ENCODE measurements at places on chromosomes 6 and 20.

DNA sequence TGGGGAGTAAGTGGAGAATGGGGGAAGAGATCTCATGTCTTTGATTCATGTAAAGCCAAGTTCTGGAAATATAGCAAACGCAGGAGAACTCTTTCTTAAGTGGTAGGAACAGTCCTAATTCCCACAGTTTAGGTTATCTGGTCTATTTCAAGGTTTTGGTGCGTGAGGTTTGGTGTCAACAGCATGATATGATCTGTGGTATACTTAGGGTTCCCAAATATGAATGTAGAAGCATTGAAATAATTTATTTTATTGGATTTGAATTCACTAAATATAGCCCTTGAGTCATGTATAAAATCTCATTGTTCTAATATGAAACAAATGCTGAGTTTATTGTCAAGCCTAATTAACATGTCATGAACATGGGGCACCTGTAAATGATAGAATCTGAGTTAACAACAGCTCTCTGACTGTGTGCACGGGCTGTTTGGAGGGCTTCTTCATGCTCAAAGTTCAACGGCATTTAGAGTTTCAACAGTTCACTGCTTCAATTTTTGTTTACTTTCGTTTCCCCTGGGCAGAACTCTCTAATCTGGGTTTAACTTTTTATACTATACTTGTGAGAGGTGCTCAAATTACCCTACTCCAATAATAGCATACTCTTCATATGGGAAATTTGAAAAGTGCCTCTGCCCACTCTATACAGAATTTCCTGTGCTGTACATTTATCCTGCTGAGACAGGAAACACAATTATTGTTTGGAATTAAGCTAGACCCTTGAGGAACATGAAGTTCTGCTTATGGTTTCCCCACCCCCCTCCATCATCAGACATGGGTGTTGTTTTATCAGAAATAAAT lies 236.3 kb upstream of the ZNF217 start:
- DNase-seq = peak; percentile 39

DNA sequence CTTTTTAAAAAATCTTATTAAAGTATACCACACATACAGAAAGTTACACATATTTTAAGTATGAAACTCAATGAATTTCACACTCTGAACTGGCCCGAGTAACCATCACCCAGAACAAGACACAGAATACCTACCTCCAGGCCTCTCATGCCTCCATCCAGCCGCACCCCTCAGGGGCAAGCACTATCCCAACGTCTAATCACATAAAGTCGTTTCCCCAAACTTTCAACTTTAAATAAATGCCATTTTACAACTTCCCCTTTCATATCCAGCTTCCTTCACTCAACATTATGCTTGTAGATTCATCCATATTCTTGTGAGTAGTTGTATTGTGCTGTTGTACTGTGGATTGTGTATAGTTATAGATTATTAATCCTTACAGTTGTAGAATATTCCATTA lies 539.1 kb downstream of the CD83 start:
- DNase-seq = no peak

GRCh38 chr6:31711233-31711632 lies 3.9 kb upstream of the LY6G6D start:
- no peak for DNase-seq

- DNase-seq = no peak
These were observed 242.2 kb downstream of the CDH26 start for GRCh38 chr20:60200305-60200918.

GRCh38 chr6:38271081-38271480 lies 368.6 kb downstream of the BTBD9 start:
- DNase-seq = peak; percentile 5

- peak; percentile 6 for DNase-seq
These were observed 297.4 kb downstream of the QKI start for GRCh38 chr6:163711615-163712565.

- peak; percentile 75 for DNase-seq
These were observed 38.5 kb downstream of the SOD2 start for GRCh38 chr6:159654483-159655098.

DNA sequence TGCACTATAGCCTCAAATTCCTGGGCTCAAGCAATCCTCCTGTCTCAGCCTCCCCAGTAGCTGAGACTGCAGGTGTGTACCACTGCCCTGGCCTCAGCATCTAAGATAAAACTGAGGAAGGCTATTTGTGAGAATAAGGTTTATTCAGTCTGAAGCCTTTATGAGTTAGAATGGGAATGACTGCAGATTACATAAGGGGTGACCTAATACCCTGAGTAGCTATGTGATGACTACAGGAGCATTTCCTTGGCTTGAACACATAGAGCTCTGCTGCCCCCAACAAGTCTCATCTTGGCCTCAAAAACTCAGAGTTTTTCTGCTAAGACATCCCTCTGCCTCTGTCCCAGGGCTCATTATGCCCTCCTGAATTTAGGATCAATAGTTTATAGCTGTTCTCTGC lies 7.6 kb downstream of the GSS start:
- no peak for DNase-seq

DNA sequence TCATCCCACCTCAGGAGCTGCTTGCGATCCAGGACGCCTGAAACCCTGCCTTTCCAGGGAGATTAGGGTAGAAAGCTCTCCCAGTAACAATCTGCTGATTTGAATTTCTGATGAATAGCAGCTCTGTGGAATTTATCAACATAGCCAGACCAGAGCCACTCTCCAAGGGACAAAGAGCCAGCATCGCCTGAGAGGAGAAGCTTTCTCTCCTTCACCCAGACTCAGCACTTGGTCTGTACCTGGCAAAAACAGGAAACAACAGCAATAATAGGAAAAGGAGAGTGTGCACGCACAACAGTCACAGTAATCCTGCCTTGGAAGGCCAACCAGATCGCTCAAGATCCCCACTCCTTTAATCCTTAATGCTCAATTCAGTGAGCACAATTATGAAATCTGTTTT lies 22.3 kb upstream of the ROS1 start:
- no peak for DNase-seq

GRCh38 chr6:31416394-31417014 lies 13.1 kb downstream of the MICA start:
- DNase-seq = no peak

- no peak for DNase-seq
These were observed at the start of gene TREM1 for GRCh38 chr6:41286544-41287346. TSS of gene TREM1 (minus strand) at chr6:41286682. CDS start at chr6:41286655, 27 bp downstream.

GRCh38 chr20:45449528-45449927 lies 20.0 kb upstream of the WFDC2 start:
- DNase-seq = no peak

DNA sequence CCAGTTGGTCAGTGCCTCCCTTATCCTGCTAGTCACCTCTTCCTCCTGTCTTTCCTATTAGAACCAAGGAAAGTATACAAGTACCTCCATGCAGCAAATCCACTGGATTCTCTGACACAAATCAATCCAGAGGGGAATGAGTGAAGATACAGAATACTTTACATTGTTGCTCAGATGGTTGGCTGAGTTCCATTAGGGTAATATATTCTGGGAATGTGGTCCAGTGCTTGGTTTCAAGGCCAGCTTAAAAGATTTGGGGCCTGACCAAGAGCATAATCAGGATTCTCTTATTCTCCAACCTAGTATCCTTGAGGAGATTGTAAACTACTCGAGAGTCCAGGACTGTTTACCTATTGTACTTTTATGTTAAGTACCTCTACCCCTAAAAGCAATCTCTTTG lies 23.0 kb downstream of the CARMIL1 start:
- no peak for DNase-seq

GRCh38 chr20:53865901-53866793 lies 204.2 kb downstream of the BCAS1 start:
- DNase-seq = peak; percentile 54

DNA sequence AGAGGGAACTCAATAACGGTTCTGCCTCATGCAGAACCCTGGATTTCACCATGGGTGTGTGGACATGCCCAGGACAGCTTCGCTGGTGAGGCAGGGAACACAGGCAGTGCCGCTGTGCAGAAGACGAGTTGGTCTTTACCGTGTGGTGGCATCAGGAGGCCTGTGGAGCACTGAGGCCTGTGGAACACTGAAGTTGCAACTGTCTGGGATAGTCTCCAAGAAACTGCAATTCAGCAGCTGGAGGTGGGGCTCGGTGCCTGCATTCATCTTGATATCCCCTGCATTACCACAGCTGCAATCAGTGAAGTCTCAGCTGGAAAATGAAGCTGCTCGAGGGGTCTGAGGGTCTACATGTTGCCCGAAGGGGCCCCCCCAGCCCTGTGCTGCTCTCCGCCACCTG lies 202.4 kb upstream of the CDH4 start:
- DNase-seq = no peak

DNA sequence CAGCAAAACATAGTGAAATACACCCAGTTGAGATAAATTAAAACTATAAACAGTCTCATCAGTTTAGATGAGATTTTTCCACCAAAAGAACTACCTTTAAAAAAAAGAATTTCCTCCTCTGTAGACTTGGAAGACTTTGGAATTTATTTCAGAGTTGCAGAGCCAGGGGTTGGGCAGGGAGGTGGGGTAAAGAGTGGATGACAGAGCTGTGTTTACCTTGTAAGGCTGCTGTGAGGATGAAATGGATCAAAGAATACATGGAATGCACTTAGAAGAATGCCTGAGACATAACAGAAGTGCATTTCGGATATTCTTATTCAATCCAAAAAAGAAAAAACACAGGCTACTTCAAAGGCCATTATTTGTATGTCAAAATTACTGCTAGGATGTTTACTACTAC lies 6.4 kb upstream of the LY86 start:
- no peak for DNase-seq

GRCh38 chr6:134631398-134631924 lies 313.5 kb upstream of the SGK1 start:
- no peak for DNase-seq

- no peak for DNase-seq
These were observed 74.1 kb downstream of the NINL start for GRCh38 chr20:25511183-25511582.

GRCh38 chr20:34874094-34874654 lies 1.5 kb upstream of the GGT7 start:
- peak; percentile 95 for DNase-seq

DNA sequence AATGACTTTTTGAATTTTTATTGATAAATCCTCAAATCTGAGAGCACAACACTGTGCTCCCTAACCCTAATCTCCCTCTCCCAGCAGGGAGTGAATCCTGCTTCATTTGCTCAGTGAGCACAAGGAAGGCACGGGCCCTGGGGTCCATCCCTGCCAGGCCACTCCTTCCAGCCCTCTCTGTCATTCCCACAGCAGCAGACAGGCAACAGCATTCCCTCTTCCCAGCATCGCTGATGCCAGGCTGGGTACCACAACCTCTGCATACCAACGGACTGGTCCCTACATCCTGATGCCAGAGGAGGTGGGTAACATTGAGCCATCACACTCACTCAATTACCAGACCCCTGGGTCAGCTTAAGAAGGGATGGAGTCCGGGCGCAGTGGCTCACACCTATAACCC lies 34.2 kb downstream of the MRPL14 start:
- no peak for DNase-seq

- no peak for DNase-seq
These were observed 125.8 kb downstream of the LY86 start for GRCh38 chr6:6714118-6714897.
